Activated naive CD8-positive, alpha-beta T cell treated with anti-CD3 and anti-CD28 coated beads for 36 hours (primary cell): ENCODE measurements at places on chromosomes 4 and X. TPM values are rescaled to one million over a fixed set of nuclear protein-coding genes. Genes with fewer than 3 reads are reported as not detected.

DNA sequence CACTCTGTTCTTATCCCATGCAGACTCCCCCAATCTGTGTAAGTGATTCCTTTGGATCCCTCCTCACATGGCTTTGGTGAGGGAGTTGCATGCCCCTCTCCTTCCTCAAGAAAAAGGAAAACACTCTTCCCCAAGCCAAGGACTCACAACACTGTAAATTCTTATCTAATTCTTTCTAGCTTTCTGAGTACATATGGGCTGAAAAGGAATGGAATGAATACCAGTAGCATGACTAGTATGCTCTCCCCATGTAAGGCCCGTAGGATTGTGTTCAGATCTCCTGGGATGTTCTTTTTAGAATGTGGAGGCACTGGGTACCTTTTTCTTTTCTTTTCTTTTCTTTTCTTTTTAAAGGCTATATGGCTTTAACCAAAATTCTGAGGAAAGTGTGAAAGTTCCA is 17.0 kb upstream of the MAGED1 start:
- DNase-seq = no peak

- no peak for DNase-seq
These were observed 124.9 kb upstream of the ZCCHC13 start for GRCh38 chrX:74179071-74179470.

GRCh38 chrX:39972340-39972739 is 125.4 kb downstream of the BCOR start:
- DNase-seq = no peak

DNA sequence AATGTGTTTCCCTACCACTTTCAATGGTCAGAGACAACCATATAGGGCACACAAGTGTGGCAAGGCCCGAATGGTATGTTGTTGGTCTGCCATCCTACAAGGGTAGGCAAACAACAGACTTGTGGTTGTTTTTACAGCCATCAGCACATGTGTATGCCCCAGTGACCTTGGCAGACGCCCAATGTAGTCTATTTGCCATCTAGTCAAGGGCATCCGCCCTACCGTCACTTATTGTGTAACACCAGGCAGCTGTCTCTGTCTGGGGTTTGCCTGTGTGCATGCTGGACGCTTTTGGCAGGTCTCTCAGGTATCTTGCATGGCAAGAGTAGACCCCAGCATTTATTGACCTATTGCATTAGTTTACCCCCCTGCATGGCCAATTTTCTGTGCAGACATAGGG is 1145.5 kb upstream of the POU3F4 start:
- no peak for DNase-seq

GRCh38 chrX:29617725-29618124 is 597.6 kb upstream of the MAGEB2 start:
- no peak for DNase-seq

GRCh38 chrX:2243913-2244460 is 256.8 kb downstream of the DHRSX start:
- no peak for DNase-seq

DNA sequence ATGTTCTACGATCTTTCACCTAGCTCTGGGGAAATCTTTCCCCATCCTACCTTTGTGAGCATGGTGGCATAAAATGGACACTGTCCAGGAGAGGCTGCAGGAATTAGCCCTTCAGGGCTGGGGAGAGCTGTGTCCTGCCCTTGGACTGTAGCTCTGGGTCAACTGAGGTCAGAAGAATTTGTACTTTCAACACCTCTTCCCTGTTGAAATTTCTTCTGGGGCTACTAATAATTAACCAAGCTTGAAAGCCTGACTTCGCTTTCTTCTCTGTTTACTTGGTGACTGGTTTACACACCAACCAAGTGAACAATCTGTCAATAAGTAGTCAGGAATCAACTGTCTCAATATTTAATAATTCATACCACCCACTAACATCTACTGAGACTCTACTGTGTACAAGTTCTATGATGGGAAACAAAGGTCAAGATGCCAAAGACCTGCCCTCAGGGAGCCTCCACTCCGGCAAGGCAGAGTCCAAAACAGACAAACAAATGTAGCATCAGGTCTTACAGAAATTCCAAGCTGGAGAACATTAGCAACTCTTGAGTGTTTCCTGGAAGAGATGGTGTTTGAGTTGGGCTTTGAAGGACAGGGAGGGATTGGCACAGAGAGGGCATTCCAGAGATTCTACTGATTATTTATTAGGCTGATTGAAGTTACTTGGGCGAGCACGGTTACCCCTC is 113.1 kb downstream of the ENPP6 start:
- DNase-seq = no peak

Gene TCEAL7
- total RNA-seq = not detected

Gene SLC6A8
- 0.70 TPM for total RNA-seq

Gene FAT1
- total RNA-seq = not detected
